CD4-positive, alpha-beta T cell treated with Interferon gamma for 1 hour (primary cell): ENCODE measurements at places on chromosomes 3 and 15.

DNA sequence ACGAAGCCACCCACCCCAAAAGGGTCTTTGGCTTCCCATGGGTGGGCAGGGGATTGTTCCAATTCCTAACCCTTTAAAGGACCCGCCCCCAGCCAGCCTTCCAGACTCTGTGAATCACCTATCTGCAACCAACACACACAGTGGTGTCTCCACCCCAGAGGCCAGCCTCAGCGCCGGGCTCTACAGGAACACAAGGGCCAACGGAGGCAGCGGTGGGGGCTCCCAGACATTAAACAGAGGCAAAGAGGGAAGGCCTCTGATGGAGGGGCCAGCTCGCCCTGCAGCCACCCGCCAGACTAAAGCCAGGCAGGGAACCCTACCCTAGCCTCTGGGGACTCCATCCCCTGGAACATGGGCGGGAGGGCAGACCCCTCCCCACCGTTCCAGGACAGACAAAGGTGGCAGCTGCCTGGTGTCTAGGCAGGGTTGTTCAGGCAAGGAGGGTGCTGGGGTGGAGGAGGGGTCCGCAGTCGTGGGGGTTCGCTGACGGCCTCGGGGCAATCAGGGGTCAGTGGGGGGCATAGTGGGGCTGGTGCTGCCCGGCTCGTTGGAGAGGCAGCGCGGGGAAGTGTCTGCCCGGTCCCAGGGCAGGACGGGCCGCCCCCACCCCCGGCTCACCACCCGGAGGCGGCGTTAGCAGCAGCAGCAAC, 448 bp downstream of the SHISA5 start:
- DNase-seq, result no peak

DNA sequence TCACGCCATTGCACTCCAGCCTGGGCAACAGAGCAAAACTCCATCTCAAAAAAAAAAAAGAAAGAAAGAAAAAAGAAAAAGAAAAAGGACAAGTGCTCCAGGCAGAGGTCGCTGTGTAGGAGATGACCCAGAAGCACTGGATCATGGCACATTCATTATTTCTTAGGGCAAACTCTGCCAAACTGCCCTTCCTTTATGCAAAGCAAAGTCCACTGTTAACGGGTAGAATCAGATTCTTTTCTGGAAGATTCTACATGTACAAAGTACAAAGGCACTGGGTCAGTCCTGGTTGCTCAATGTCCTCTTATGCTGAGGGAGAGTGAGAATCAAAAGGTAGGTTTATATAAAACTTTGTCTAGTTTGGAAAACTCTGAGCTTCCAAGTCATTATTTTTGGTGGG, 144.9 kb downstream of the FEZF2 start:
- no peak for DNase-seq

DNA sequence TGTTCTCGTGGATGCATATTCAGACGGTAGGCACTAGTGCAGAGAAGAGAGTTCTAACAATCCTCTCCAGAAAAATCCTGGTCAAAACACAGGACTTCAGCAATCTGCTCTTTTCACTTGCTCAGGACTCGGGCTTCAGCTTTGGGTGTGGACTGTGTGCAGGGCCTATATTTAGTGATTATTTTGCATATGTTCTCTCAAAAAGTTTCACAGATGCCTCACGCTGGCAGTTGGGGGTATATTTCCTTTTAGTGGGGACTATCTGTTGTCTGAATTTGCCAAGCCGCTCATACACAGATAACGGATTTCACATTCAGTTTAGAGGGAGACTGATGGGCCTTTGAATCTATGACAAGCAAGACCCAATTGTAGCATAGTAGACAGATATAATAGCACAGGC, 54.4 kb upstream of the LRRN1 start:
- no peak for DNase-seq

DNA sequence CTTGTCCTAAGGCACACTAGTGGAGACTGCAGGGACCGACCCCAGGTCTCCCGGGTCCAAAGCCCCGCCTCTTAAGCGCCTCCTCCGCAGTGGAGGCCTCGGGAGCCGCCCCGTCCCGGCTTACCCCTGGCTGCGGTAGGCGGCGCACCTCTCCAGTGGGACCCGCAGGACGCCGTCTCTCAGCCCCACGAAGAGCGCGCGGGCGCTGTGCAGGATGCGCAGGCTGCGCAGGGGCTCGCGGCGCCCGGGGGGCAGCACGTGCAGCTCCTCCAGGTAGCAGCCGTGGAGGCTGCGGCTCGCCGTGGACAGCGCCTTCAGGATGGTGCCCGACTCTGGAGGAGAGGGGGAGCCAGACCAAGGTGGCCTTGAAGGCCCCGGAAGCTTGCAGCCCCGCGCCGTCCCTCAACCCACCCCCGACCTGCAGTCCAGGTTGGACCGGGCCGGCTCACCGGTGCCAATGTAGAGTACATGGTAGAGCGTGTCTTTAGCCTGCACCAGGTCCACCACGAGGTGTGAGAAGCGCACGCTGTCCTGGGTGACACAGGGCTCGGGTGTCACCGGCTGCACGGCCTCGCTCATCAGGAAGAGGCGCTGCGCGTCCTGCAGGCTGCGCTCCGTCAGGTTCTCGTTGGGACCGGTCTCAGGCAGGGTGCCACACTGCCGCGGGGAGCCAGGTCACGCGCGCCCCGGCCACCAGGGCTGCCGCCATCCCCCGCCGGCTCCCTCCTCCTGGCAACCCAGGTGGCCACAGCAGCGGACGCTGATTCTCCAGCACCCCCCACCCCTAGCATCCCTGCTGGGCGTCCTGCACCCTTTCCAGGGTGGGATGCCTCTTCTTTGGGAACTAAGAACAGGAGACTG, 105.5 kb downstream of the SEMA5B start:
- DNase-seq, result peak; percentile 11

GRCh38 chr3:63251499-63251898, 26.6 kb upstream of the SYNPR start:
- DNase-seq, result no peak

DNA sequence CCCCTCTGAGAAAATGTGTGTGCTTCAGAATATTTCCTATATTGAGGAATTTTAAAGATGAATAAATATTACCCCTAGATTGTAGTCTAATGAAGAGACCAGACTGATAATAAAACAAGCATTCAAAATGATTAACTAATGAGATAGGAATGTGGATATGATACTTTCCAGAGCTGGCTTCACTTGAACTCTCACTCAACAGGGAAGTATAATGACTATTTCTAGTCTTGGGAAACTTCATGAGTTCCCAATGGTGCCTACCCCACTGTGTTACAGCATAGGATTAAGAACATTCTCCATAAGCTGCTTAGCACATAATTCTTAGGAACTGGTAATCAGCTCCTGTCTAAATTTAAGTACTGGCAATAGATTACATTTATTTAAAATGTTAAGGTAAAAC, 261.5 kb upstream of the ZNF385D start:
- no peak for DNase-seq
